ENCODE measurements at places on chromosomes 16 and 17. TPM values are rescaled to one million over a fixed set of nuclear protein-coding genes. Genes with fewer than 3 reads are reported as not detected.

DNA sequence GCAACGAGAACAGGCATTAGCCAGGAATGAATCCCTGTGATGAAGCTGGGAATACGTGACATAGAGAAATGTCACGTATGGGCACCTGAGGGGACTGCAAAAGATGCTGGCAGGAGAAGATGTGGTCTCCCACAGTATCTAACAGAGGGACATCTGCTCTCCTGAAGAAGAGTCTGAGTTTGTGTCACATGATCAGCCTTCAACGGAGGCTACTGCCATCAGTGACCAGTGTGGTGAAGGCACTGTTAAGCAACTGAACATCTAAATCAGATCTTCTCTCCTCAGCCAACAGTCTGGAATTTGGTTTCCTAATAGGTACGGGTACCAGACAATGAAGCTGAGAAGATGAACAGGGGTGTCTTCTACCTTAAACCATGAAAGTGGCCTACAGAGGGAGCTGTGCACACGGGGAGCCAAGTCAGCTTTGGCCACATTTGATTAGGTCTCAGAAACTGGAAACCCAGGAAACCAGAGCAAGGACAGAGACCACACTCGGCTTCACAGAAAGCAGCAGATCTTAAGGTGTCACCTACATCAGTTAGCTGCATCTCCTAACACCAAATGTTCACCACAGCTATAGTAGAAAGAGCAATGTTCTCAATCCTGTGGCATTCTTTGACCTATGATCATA is 41.8 kb downstream of the BRD7 start:
- DNase-seq: no peak

RRAD gene
- polyA plus RNA-seq: 3.7 TPM

ABR gene
- polyA plus RNA-seq: 49.2 TPM

GRCh38 chr17:61218438-61218837 is 181.2 kb upstream of the TBX2 start:
- no peak for DNase-seq

- DNase-seq: no peak
Observed at GRCh38 chr16:72247821-72248253, 75.9 kb upstream of the PMFBP1 start.

- DNase-seq: no peak
Observed at GRCh38 chr17:16430650-16431049, 15.3 kb downstream of the TRPV2 start.

DNA sequence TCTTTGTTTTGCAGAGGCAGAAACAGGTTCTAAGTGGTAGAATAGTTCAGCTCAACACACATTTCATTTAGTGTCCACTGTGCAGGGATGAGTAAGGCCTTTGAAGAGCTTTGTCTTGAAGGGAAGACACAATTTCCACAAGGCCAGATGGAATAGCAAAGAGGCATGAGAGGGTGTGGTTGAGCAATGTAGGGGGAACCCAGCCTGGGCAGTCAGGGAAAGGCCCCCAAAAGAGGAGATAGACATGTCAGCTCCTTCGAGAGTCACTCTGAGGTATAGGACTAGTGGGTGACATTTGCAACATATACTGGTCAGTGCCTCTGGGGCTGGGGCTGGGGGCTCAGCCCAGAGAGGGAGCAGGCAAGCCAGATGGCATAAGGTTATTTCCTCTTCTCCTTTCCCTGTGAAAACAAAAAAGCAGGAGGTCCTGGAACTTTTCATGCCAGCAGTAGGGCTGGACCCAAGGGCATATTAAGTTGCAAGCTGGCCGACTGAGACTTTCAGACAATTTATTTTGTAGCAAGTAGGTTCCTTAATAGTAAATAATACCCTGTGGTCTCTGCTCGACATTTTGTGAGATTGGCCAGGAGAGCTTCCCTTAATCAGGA is 7.1 kb downstream of the ALKBH5 start:
- DNase-seq: peak; percentile 49

GRCh38 chr17:80844418-80844990 is 147.1 kb upstream of the CHMP6 start:
- no peak for DNase-seq

DNA sequence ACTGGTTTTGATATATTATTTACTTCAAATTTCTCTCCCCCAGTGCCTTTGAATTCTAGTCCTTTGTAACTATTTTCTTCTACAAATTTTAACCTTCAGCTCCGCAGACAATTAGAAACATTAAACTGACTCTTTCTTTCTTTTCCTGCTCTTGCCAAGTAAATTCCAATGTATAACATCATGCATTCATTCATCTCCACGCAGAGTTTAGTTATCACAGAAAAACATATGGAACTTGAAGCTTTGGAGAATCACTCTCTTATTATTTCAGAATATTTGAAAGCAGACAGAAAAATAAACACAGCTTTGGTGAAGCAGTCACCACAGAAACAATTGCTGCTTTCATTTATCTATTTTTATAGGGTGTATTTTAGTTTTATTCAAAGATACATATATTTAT is 778.7 kb upstream of the CDH8 start:
- no peak for DNase-seq

ABCA9 gene
- polyA plus RNA-seq: 4.2 TPM

- peak; percentile 69 for DNase-seq
Observed at GRCh38 chr17:81601525-81602120, 35.3 kb downstream of the NPLOC4 start.

TBC1D3H gene
- not detected for polyA plus RNA-seq

VAT1L gene
- 4.7 TPM for polyA plus RNA-seq

DNA sequence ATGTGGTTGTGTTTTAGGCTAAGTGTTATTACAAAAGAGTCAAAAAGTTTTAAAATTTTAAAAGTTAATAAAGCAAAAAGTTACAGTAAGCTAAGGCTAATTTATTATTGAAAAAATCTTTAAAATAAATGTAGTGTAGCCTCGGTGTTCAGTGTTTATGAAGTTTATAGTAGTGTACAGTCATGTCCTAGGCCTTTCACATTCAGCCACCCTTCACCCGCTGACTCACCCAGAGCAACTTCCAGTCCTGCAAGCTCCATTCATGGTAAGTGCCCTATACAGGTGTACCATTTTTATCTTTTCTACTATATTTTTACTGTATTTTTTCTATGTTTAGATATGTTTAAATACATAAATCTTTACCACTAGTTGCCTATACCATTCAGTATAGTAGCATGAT is 98.5 kb upstream of the RPRML start:
- DNase-seq: no peak

- no peak for DNase-seq
Observed at GRCh38 chr17:75698659-75699058, 22.6 kb upstream of the ITGB4 start.

- DNase-seq: peak; percentile 62
Observed at GRCh38 chr17:46851029-46851741, at the start of gene WNT9B. WNT9B (plus strand) TSS chr17:46851583; CDS start chr17:46851639, 56 bp downstream.

- DNase-seq: no peak
Observed at GRCh38 chr16:3182608-3183444, 5.2 kb upstream of the OR1F1 start.

MPP3 gene
- 13.6 TPM for polyA plus RNA-seq

DNA sequence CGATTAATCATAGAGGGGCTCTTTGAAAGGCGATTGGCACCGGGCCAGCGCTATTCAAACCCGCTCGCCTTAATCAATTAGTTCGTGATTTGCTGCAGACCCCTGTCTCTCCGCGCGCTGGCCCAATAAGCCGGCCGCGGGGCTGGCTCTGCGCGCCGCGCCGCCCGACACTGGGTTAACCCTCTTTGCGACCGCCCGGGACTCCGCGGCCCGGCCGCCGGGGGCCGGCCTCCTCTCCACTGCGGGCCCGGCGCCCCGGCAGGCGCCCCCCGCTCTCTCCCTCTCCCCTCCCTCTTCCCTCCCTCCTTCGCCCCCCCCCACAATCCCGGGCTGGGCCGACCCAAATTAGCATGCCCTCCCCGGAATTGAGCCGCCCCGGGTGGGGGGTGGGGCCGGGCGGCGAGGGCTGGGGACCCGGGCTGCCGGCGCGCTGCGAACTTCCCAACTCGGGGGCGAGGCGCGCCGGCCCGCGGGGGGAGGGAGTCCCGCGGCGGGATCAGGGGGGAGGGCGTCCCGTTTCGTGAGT is 428 bp upstream of the SALL1 start:
- DNase-seq: peak; percentile 93
